ENCODE measurements at places on chromosomes 4 and X. TPM values are rescaled to one million over a fixed set of nuclear protein-coding genes. Genes with fewer than 3 reads are reported as not detected.

DNA sequence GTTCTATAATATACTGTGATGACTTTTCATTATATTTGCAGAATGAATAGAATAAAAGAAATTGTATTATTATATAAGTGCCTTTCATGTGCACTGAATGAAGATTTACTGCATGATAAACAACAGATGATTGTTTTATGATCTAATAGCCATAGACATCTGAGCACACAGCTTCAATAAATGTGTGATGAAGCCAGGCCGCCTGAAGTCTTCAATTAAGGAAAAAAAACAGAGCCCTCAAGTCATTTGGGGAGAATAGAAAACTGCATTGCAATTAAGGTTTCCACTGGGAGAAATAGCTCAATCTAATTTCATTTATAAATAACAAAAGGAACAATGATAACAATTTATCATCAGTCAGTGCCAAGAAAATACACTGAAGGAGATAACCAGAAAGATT lies 955.2 kb downstream of the FSTL5 start:
- H3K27ac ChIP-seq: no peak overlapping the region
- H3K4me1 ChIP-seq: no peaks in the 10 kb centered on the region
- H3K27me3 ChIP-seq: no peaks in the 10 kb centered on the region

The SASH3 gene
- 1.7 TPM for total RNA-seq

GRCh38 chrX:72051589-72051988 lies 80.1 kb downstream of the RTL5 start:
- H3K4me1 ChIP-seq: no peaks in the 10 kb centered on the region
- no peak overlapping the region for H3K4me3 ChIP-seq
- no peak for DNase-seq
- H3K36me3 ChIP-seq: no peaks in the 10 kb centered on the region
- H3K27ac ChIP-seq: no peak overlapping the region

The GPM6B gene
- 6.5 TPM for total RNA-seq

DNA sequence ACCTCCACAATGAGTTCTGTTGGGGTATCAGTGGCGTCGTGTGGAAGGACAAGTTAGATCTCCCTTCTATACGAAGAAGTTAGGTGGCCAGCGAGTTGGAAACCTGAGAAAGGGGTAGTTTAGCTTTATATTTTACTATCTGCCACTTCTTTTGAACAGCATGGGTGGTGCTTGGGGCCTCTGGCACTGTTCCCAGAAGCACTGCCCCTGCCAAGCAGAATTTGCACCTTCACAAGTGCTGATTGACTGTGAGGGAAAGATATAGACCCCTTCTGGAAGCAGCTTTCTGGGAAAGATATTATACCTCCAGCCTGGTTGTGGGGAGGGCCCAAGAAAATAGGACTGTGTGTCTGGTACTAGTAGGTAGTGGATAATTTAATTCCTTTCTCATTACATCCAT lies 246.9 kb downstream of the FBXO8 start:
- DNase-seq: no peak
- H3K4me3 ChIP-seq: no peak overlapping the region
- no peak overlapping the region for H3K27ac ChIP-seq
- no peaks in the 10 kb centered on the region for H3K4me1 ChIP-seq
- no peaks in the 10 kb centered on the region for H3K36me3 ChIP-seq

The IL3RA gene
- total RNA-seq: 8.0 TPM

- H3K36me3 ChIP-seq: no peaks in the 10 kb centered on the region
- DNase-seq: no peak
- no peak overlapping the region for H3K4me3 ChIP-seq
- no peak overlapping the region for H3K27ac ChIP-seq
- no peaks in the 10 kb centered on the region for H3K4me1 ChIP-seq
- H3K27me3 ChIP-seq: no peaks in the 10 kb centered on the region
These were observed 7.8 kb downstream of the CXXC4 start for GRCh38 chr4:104486716-104487504.

GRCh38 chr4:108947526-108947925 lies 184.7 kb upstream of the ETNPPL start:
- no peaks in the 10 kb centered on the region for H3K4me1 ChIP-seq
- no peak overlapping the region for H3K27ac ChIP-seq
- H3K36me3 ChIP-seq: no peaks in the 10 kb centered on the region
- DNase-seq: no peak
- H3K27me3 ChIP-seq: no peaks in the 10 kb centered on the region

The F8A2 gene
- not detected for total RNA-seq

DNA sequence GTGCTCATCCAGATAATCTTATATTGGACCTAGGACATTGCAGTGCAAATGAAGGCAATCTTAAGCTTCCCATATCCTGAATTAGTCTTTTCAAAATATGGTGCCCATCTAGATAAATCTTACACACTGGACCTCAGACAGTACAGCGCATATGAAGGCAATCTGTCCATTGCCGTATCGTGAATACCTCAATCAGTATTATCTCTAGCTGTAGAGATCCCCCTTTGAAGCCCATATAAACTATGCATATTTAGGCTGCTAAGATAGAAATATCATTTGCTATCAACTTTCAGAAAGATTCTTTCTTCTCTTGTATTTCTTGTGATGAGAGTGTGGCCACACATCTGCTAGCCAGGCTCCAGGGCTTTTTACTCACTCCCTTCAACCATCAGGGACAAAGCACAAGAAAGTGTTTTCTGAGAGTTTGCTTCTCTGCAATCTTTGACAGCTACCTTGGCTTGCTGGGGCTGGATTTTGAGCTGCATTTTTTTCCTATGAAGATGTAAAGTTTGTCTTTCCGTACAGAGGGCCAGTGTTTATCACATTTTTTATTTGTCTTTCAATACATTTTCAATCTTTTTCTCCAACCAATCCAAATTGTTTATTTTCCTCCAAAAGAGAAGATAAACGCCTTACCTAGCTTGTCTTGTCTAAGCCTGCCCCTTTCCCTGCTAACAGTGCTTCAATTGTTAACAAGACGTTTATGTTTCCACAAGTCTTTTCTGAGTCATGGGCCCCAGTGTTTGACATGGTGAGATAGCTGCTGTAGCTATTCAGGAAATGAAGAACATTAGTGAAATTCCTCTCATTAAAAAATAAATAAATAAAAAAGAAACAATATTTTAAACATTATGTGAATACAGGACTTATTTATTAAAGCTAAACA lies 57.6 kb upstream of the FAT1 start:
- no peak overlapping the region for H3K27ac ChIP-seq
- no peaks in the 10 kb centered on the region for H3K36me3 ChIP-seq

GRCh38 chr4:139689093-139689722 lies 23.6 kb downstream of the MGST2 start:
- H3K27ac ChIP-seq: no peak overlapping the region
- H3K4me1 ChIP-seq: peaks cover 26% of the 10 kb centered on the region
- DNase-seq: no peak
- no peaks in the 10 kb centered on the region for H3K36me3 ChIP-seq
- H3K4me3 ChIP-seq: no peak overlapping the region

The HPGD gene
- 3.2 TPM for total RNA-seq

- no peak overlapping the region for H3K27ac ChIP-seq
- no peaks in the 10 kb centered on the region for H3K27me3 ChIP-seq
- H3K36me3 ChIP-seq: no peaks in the 10 kb centered on the region
- no peak for DNase-seq
These were observed 37.4 kb downstream of the PRDX4 start for GRCh38 chrX:23704673-23705206.

DNA sequence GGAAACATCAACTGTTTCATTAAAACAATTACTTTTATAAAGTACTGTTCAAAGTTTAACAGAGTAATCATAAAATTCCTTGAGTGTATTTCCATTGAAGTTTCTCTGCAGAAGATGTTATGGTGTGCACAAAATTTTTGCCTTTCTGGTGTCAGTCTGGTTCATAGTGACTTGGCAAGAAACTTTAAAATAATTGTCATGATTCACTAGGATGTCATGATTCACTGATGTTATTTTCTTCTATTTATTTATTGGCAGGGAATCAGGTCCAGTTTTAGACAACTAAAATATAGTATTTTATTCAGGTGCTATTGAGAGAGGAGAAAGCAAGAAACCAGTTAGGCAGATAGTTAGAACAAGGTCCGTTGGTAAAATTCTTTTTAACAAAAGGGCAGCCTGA lies 3.8 kb downstream of the UGT2A1 start:
- no peak overlapping the region for H3K27ac ChIP-seq
- DNase-seq: no peak
- no peaks in the 10 kb centered on the region for H3K36me3 ChIP-seq
- H3K4me3 ChIP-seq: no peak overlapping the region
- no peaks in the 10 kb centered on the region for H3K4me1 ChIP-seq

- H3K27ac ChIP-seq: no peak overlapping the region
- no peak for DNase-seq
- no peak overlapping the region for H3K4me3 ChIP-seq
- H3K4me1 ChIP-seq: no peaks in the 10 kb centered on the region
These were observed 431.2 kb downstream of the KCTD8 start for GRCh38 chr4:44017422-44017739.

DNA sequence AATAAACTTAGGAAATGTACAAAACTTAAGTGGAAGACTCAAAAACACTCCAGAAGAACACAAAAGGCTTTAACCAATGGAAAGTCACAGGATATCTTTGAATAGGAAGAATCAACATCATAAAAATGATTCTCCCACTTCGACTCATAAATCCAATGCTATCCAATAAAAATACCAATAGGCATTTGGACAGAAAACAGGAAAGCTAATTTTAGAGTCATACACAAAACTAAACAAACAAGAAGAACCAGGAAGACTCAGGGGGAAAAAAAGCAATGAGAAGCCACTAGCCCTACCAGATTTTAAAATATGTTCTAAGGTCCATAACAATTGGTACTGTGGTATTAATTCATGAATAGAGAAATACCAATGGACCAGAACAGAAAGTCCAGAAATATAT lies 28.2 kb downstream of the SLC9A7 start:
- no peak overlapping the region for H3K4me3 ChIP-seq
- no peaks in the 10 kb centered on the region for H3K4me1 ChIP-seq

- no peak overlapping the region for H3K4me3 ChIP-seq
- H3K27me3 ChIP-seq: no peaks in the 10 kb centered on the region
- no peaks in the 10 kb centered on the region for H3K36me3 ChIP-seq
- no peak overlapping the region for H3K27ac ChIP-seq
These were observed 557.7 kb upstream of the TENM3 start for GRCh38 chr4:181685461-181685860.

The PRRG1 gene
- 11.3 TPM for total RNA-seq

GRCh38 chrX:69531031-69531755 lies 27.1 kb downstream of the NALF2 start:
- no peak overlapping the region for H3K4me3 ChIP-seq
- H3K27ac ChIP-seq: no peak overlapping the region
- no peaks in the 10 kb centered on the region for H3K4me1 ChIP-seq
- H3K36me3 ChIP-seq: no peaks in the 10 kb centered on the region

The ADH1B gene
- total RNA-seq: 134 TPM

- DNase-seq: no peak
- H3K27me3 ChIP-seq: peaks cover 3% of the 10 kb centered on the region
- H3K36me3 ChIP-seq: no peaks in the 10 kb centered on the region
- H3K4me1 ChIP-seq: no peaks in the 10 kb centered on the region
- H3K27ac ChIP-seq: no peak overlapping the region
- H3K4me3 ChIP-seq: no peak overlapping the region
These were observed 322.1 kb upstream of the NOCT start for GRCh38 chr4:138693526-138693925.

GRCh38 chr4:4651811-4652755 lies 110.2 kb upstream of the STX18 start:
- no peaks in the 10 kb centered on the region for H3K27me3 ChIP-seq
- H3K36me3 ChIP-seq: no peaks in the 10 kb centered on the region
- no peak overlapping the region for H3K27ac ChIP-seq
- DNase-seq: no peak
- no peak overlapping the region for H3K4me3 ChIP-seq

The NMU gene
- not detected for total RNA-seq

DNA sequence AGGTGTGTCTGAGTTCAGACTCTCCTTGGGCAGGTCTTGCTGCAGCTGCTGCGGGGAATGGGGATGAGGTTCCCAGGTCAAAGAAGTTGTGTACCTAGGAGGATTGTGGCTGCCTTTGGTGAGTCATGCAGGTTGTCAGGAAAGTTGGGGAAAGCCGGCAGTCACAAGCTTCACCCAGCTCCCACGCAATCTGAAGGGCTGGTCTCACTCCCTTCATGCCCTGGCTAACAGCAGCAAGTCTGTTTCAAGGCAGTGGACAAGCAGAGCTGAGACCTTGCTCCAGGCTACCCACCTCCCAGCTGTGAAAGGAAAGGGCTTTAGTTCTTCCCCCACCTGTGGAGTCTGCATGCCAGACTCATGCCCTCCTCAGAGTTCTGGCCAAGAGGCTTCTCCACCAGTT lies 287.2 kb downstream of the DTHD1 start:
- no peak overlapping the region for H3K4me3 ChIP-seq
- no peak for DNase-seq
- no peaks in the 10 kb centered on the region for H3K36me3 ChIP-seq

DNA sequence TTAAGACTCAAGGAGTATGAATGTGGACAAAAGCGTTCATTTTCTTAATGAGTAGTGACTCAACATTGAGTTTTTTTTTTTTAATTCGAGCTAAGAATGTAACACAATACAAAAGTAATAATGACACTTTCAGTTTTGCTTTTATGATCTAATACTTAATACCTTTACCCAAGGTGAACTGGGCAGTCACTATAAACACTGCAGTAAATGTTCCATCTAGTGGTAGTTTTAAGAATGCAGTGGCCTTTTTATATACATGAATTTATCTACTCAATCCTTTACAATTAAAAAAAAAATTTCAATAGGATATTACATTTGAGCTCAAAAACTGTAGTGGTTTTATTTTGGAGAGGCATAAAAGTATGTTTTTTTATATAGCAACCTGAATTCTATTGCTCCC lies 33.9 kb downstream of the PDK3 start:
- H3K27ac ChIP-seq: peak overlapping the region; percentile 27
- H3K27me3 ChIP-seq: no peaks in the 10 kb centered on the region
- H3K36me3 ChIP-seq: no peaks in the 10 kb centered on the region
- DNase-seq: no peak
- H3K4me3 ChIP-seq: no peak overlapping the region

- no peaks in the 10 kb centered on the region for H3K4me1 ChIP-seq
- no peak overlapping the region for H3K4me3 ChIP-seq
- no peak overlapping the region for H3K27ac ChIP-seq
- no peak for DNase-seq
These were observed 61.1 kb upstream of the HCCS start for GRCh38 chrX:11050013-11050412.

DNA sequence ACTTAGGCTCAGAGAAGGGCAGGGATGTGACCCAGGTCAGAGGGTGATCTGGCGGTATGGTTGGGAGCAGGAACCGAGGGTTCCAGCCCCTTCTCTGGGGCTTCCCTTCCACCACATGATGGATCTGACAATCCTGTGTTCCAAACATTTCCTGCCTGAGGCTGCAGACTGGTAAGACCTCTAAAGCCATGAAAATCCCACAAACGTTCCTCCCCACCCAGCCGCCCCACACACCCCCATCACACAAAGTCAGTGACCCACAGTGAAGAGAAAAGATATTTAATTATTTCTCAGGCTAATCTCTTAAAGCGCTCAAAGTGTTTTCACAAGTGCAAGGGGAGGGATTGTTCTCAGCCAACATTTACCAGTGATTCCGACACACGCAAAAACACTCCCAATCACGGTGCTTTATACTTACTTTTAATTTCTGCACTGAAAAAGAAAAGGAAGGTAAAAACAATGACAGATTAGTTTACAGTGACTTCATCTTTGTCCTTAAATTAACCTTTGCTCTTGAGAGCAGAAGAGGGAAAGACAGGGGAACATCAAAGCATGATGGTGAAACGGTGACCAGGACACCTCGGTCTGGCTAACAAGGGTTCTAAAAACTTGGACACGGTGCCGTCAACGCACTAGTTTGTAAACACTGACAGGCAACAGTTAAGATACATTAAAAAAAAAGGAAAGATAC lies 42.4 kb downstream of the WDR1 start:
- no peak overlapping the region for H3K4me3 ChIP-seq
- H3K27ac ChIP-seq: no peak overlapping the region
- no peaks in the 10 kb centered on the region for H3K27me3 ChIP-seq
- no peak for DNase-seq
- H3K36me3 ChIP-seq: no peaks in the 10 kb centered on the region

The LANCL3 gene
- total RNA-seq: 0.02 TPM

The SPANXN4 gene
- not detected for total RNA-seq
